ENCODE measurements at places on chromosomes 6 and 20.

DNA sequence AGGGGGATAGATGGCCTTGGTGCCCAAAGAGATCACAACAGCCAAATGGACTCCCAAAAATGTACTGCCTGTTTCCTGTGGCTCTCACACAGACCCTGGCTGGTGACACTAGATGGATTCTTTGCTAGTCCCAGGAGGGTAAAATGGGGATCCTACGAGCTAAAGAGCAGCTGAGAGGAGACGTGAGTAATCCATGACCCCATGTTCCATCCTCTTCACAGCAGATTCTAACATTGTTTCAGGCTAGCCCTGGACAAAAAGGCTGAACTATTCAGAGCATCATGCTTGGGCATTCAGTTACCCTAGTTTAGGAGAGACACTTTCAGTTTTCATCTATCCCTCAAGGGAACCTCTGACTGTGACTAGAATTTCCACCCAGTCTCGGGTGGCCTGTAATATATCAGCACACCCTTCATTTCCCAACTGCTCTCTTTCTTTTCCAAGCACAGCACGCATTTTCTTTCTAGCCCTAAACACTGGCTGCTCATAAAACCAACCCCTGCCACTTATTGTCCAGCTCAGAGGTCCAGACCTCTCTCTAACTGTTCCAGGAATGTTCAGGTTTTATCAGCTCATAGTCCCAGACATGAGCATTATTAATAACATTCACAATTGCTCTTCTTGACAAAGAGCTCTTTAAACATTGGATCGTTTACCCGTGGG, 48.5 kb downstream of the SLC22A1 start:
- no peak for DNase-seq

GRCh38 chr20:37294262-37294981, 5.0 kb downstream of the MANBAL start:
- DNase-seq = no peak

DNA sequence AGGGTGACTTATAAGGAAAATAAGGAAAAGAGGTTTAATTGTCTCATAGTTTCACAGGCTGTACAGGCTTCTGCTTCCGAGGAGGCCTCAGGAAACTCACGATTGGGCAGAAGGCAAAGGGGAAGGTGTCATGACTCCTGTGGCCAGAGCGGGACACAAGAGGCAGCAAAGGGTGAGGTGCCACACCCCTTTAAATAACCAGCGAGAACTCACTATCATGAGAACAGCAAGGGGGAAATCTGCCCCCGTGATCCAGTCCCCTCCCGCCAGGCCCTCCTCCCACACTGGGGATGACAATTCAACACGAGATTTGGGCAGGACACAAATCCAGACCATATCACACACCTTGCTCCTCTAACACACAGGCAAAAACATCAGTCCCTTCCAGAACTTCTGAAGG, 254.0 kb downstream of the DLL1 start:
- DNase-seq = no peak

DNA sequence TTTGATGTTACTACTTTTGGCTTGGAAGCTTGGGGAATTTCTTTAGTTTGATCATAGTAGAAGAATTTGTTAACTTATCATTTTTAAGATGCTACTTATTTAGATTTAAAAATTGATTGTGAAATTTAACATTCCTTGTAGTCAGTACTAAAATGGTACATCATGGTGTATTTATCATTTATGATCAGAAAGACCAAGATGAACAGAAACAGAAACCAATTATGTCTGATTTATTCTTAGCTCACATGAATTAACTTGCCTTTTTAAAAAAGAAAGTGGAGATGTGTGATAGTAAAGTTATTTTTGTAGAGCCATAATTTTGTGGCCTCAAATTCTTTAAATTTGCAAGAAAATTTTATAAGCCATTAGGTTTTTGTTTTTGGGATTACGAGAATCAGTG, 77.6 kb downstream of the LIN28B start:
- no peak for DNase-seq

DNA sequence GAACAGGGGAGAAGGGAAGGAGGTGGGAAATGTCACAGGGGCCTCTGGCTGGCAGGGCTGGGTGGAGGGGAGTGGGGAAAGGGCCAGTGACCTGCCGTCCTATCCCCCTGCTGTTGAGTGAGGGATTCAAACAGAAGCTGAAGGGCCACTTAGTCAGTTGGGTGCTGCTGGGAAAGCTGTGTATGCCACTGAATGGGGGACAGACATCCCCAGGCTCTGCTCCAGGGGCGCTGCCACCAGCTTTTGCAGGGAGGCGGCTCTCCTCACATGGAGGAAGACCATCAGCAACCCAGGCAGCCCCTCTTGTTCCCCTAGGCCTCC, 50.0 kb downstream of the MDGA1 start:
- no peak for DNase-seq

- no peak for DNase-seq
Observed at GRCh38 chr6:16762268-16762549, 949 bp upstream of the ATXN1 start.

- DNase-seq = no peak
Observed at GRCh38 chr6:48985025-48985424, 478.0 kb downstream of the MMUT start.

DNA sequence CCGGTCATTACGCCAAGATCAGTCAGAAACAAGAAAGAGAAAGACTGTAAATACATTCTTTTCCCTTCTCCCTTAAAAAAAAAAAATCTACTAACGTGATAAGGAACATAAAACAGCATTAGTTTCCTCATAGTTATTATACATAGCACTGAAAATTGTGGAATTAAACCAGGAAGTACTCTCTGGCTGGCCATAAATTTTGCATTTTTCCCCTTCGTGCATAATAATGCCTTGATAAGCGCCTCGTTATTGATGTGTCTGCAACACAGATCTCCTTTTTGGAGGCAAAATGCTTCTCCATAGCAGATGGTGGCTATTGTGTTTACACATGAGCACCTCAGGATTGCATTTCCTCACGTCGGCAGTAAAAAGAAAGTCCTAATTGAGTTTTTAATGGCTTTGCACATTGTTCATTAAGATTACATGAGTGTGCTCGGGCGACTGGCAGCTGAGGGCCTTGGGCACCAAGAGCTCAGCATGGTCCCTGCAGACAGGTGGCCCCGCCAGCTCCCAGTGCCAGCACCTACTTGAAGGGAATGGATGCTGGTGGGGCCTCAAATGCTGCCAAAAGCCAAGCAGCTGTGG, 394.5 kb downstream of the PTPRT start:
- DNase-seq = no peak

GRCh38 chr6:157571269-157571668, 190.3 kb downstream of the ZDHHC14 start:
- DNase-seq = no peak

- peak; percentile 45 for DNase-seq
Observed at GRCh38 chr6:158290659-158291058, 21.6 kb upstream of the TULP4 start.

DNA sequence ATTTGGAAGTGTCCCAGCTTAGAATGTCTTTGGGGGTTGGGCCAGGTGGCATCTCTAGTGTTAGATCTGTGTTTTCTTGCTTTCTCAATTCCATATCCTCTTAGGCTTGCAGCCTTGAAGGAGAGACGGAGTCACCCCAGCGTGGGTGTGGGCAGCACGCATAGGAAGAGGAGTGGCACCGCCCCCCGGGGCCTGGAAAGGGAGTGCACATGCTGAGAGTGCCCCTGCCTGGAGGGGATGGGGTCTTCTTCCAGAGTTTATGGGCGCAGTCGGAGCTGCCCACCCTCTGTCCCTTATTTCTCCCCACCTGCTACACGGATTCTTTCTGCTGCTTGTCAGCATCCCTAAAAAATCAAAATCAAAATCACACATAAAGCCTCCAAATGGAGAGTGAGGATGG, 309.7 kb downstream of the QKI start:
- no peak for DNase-seq

- DNase-seq = no peak
Observed at GRCh38 chr6:90090866-90091265, 196.6 kb downstream of the GJA10 start.

DNA sequence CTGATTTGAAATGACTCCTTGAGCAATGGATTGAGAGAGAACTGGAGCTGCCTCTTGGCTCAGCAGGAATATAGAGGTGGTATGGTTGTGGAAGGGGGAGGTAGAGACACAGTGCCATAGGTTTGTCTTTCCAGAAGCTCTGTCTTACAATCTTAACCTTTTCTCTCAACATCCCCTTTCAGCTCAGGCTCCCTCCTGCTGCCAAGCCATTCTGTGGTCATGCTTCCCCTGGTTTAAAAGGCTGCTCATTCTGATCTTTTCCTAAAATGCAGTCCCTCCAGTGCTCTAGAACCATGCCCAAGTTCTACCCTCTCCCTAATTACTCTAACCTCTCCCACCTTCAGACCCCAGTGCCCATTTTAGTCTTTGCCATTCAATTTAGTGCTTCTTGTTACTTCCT, 517.9 kb upstream of the MARCKS start:
- no peak for DNase-seq

DNA sequence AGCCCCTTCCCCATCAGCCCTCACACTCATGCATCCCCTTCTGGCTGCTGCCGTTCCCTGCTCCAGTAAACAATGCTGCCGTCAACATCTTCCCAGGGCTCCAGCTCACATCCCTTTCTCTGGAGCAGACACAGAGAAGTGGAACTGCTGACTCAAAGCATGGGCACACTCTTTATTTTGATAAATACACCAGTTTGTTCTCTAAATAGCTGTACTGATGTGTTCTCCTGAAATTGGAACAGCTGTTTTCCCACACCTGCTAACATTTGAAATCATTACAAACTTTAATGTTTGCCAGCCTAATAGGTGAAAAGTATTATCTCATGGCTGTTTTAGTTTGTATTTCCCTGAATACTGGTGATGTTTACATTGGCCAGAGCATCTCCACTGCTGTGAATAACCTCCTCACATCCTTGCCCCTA, 102.1 kb upstream of the NXT1 start:
- no peak for DNase-seq

- no peak for DNase-seq
Observed at GRCh38 chr6:122755901-122756300, 23.6 kb upstream of the FABP7 start.

All from activated CD4-positive, alpha-beta T cell treated with anti-CD3 and anti-CD28 coated beads, Interleukin-2, amount 50 U/mL, for 4 hours (primary cell).